ENCODE measurements at places on chromosomes 7 and 10.
A peak's percentile ranks its signal among the peaks of the same experiment; 100 is the strongest.

- no peak overlapping the region for H3K4me3 ChIP-seq
- no peak for DNase-seq
- H3K27ac ChIP-seq = no peak overlapping the region
- no peaks in the 10 kb centered on the region for H3K36me3 ChIP-seq
- no peaks in the 10 kb centered on the region for H3K27me3 ChIP-seq
Measured at GRCh38 chr7:50655490-50655889, 90.3 kb upstream of the DDC start.

DNA sequence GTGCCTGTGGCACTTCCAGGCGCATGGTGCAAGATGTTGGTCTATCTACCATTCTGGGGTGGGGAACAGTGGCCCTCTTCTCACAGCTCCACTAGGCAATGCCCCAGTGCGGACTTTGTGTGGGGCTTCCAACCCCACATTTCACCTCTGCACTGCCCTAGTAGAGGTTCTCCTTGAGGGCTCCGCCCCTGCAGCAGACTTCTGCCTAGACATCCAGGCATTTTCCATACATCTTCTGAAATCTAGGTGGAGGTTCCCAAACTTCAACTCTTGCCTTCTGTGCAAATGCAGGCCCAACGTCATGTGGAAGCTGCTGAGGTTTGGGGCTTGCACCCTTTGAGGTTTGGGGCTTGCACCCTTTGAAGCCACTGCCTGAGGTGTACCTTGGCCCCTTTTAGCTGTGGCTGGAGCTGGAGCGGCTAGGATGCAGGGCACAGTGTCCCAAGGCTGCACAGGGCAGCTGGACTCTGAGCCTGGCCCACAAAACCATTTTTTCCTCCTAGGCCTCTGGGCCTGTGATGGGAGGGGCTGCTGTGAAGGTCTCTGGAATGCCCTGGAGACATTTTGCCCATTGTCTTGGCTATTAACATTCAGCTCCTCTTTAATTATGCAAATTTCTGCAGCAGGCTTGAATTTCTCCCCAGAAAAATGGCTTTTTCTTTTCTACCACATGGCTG, 130.6 kb upstream of the EFCAB10 start:
- no peak overlapping the region for H3K27ac ChIP-seq
- peaks cover 7% of the 10 kb centered on the region for H3K4me1 ChIP-seq
- H3K27me3 ChIP-seq = no peaks in the 10 kb centered on the region
- no peaks in the 10 kb centered on the region for H3K36me3 ChIP-seq
- DNase-seq = no peak

DNA sequence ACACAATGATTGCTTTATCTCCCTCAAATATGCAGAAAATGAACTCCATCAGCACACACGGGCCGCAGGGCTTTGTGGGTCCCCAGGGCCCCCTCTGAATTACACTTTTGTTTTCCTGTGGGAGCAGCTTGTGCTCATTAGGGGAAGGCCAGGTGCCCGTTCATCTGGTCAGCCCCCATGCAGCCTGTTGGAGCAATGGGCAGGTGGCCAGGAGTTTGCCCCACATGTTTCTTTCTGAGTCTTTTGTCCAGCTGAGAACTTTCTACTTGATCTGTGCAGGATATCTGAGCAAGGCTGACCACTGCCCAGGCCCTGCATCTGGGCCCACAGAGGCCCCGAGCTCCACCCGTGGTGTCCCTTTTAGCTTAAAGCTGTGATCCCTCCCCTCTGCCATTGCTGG, 105.3 kb upstream of the FAM20C start:
- H3K27me3 ChIP-seq = no peaks in the 10 kb centered on the region
- H3K4me1 ChIP-seq = peaks cover 5% of the 10 kb centered on the region
- no peak overlapping the region for H3K27ac ChIP-seq
- no peak overlapping the region for H3K4me3 ChIP-seq
- DNase-seq = peak; percentile 3
- no peaks in the 10 kb centered on the region for H3K36me3 ChIP-seq

DNA sequence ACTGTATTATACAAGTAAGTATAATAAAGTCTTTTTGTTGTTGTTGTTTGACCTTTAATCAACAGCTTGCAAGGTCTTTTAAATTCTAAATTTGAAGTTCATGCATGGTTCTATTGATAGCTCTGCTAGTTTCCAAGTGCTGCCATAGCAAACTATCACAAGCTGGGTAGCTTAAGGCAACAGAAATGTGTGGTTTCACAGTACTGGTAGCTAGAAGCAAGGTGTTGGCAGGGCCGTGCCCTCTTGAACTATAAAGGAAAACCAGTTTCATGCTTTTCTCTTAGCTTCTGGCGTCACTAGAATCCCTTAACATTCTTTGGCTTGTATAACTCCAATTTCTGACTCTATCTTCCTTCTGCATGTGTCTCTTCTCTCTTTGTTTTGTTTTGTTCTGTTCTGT, 1021.9 kb upstream of the AUTS2 start:
- no peak overlapping the region for H3K4me3 ChIP-seq
- H3K27ac ChIP-seq = no peak overlapping the region
- H3K4me1 ChIP-seq = no peaks in the 10 kb centered on the region
- no peaks in the 10 kb centered on the region for H3K36me3 ChIP-seq

DNA sequence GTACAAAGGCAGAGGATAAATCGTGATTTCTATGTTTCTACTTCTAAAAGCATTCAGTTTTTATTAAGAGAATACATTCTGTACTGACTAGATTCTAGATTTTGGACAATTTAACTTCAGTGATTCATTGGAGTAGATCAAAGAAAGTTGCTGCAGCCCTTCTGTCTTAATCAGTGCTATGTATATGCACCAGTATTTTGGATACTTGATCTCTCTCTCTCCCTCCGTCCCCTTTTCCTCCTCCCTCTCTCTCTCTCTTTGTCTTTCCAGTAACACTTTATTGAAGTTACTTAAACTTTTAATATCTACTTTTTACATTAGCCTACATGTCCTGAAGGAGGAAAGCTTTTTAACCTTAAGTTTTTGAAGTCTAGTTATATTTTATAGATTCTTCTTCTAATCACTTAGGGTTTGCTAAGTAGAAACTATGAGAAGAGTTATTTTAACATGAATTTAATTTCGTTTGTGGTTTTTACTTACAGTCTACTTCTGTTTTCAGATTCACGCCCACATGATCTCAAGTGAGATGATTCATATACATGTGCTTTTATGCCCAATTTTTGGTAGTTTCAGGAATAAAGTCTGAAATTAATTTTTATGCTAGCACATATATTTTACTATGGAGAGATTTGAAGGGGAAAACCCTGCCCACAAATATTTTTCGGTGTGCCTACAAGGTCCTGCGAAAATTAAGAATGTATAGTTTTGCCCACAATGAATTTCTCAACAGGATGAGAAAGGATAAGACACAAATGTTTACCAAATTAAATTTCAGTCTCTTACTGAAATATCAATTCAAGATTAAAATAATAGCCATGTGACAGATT, 9.1 kb downstream of the MDFIC start:
- H3K27me3 ChIP-seq = no peaks in the 10 kb centered on the region
- no peak overlapping the region for H3K4me3 ChIP-seq
- H3K4me1 ChIP-seq = no peaks in the 10 kb centered on the region
- no peaks in the 10 kb centered on the region for H3K36me3 ChIP-seq

DNA sequence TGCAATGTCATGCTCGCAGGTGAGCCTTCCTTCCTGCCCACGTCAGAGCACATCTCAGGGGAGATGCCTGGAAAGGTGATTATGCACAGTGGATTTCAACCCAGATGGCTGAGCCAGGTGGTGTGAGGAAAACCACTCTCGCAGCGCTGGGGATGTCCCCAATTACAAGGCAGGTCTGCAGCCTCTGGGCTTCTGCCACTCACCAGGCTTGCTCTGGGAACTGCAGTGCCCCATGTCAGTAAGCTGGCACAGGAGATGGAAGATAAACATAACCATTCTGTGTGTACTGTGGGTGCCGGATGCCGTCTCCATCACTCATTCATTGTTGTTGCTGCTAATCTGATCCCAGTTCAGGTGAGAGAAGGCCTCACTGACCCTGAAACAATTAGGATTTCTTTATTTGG, 222.9 kb upstream of the PITRM1 start:
- H3K27ac ChIP-seq = no peak overlapping the region
- no peaks in the 10 kb centered on the region for H3K27me3 ChIP-seq
- DNase-seq = no peak
- no peak overlapping the region for H3K4me3 ChIP-seq
- no peaks in the 10 kb centered on the region for H3K36me3 ChIP-seq
- peaks cover 6% of the 10 kb centered on the region for H3K4me1 ChIP-seq

- H3K27me3 ChIP-seq = no peaks in the 10 kb centered on the region
- no peaks in the 10 kb centered on the region for H3K36me3 ChIP-seq
- no peak overlapping the region for H3K27ac ChIP-seq
- H3K4me3 ChIP-seq = no peak overlapping the region
- no peaks in the 10 kb centered on the region for H3K4me1 ChIP-seq
Measured at GRCh38 chr7:45269192-45269591, 111.6 kb downstream of the RAMP3 start.

DNA sequence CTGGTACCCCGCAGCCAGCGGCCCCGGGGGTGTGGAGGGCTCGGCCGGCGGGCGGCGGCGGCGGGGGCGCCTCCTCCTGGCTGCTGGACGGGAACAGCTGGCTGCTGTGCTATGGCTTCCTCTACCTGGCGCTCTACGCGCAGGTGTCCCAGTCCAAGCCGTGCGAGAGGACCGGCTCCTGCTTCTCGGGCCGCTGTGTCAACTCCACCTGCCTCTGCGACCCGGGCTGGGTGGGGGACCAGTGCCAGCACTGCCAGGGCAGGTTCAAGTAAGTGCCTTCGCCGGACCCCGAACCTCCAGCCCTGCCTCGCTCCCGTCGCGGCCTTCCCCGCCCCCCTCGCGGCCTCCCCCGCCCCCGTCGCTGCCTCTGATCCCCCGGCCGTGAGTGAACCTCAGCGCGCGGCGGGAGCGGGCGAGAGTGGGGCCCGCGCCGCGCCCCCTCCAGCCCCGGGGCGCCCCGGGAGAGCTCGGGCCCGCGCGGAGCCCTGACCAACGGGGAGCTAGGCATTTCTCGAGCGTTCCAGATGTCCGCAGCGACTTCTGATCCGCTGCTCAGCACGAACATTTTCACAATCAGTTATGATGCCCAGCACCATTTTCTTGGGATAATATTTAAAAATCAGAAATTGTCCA, 727 bp downstream of the ATRNL1 start:
- peak overlapping the region; percentile 30 for H3K4me3 ChIP-seq
- H3K27me3 ChIP-seq = no peaks in the 10 kb centered on the region
- H3K27ac ChIP-seq = no peak overlapping the region
- H3K4me1 ChIP-seq = no peaks in the 10 kb centered on the region
- peak; percentile 60 for DNase-seq

DNA sequence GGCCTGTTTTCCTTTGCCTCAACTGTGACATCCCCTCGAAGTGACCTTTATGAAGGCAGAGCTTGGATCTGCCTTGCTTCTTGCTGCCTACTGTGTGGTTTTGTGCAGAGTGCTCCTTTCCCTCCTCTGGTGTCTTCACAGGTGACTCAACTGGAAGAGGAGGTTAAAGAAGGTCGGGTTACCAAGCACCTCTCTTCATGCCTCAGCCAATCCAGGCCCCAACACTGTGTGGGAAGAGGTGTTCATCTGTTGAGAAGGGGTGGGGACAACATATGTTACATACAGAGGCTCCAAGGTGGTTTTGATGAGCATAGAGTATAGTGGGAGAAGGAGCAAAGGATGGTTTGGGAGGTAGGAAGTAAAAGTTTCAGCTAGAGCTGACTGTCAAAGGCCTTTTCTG, 155.7 kb downstream of the AUTS2 start:
- no peaks in the 10 kb centered on the region for H3K36me3 ChIP-seq
- H3K4me1 ChIP-seq = no peaks in the 10 kb centered on the region
- no peak overlapping the region for H3K4me3 ChIP-seq
- DNase-seq = no peak
- H3K27me3 ChIP-seq = no peaks in the 10 kb centered on the region

DNA sequence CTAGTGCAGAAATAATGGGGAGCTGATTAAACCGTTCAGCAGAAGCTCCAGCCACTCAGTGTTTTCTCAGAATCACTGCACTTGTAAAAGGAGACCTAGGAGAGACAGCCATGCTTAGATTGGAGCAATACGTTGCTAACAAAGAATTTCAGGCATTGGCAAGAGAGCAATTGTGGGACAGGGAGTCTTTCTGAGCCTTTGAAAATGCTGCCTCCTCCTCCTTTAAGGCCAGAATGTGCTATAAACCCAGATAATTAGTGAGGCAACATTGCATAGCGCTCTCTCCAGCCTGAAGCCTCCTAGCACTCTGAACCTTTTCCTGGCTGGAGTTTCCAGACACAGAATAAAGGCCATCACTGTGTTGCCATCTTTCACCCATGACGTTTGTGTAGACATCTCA, 18.5 kb upstream of the PTPRN2 start:
- H3K4me1 ChIP-seq = no peaks in the 10 kb centered on the region
- DNase-seq = no peak
- H3K27ac ChIP-seq = no peak overlapping the region
- H3K4me3 ChIP-seq = no peak overlapping the region
- H3K36me3 ChIP-seq = no peaks in the 10 kb centered on the region
- H3K27me3 ChIP-seq = no peaks in the 10 kb centered on the region

DNA sequence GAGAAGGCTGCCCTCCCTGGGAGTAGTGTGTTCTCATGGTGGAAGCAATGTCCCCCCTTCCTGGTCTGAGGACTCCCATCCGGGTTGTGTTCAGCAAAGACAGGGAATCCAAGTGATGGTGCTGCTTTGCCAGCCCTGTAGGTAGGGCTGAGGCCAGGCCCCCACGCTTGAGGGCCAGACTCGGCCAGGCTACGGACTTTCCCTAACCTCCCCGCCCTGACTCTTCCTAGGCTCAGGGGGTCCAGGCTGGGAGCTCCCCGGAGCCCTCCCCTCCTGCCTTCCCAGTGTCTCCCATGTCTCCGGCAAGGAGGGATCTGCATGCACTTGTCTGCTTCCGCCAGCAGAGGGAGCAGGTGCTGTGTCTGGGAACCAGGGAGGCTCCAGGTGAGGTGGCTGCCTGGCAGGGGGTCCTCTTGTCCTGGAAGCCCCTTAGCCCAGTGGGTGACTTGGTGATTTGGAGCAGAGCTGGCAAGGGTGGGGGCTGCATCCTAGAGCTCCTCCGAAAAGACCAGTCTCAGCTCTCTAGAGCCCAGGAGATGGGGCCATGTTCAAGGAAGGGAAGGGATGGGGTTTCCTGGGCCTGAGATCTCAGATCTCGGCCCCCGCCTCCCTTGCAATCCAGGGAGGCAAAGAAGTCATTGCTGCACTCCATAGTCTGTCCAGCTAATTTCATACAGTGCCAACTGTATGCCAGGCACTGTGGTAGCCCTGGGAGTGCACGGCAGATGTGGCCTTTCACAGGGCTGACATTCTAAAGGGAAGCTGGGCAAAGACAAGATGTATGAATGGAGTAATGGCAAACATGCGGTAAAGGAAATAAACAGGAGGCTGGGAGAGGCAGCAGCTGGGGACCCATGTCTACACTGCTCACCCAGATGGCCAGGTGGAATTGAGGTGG, 20.3 kb upstream of the SFRP5 start:
- no peak overlapping the region for H3K4me3 ChIP-seq
- DNase-seq = peak; percentile 84
- no peaks in the 10 kb centered on the region for H3K4me1 ChIP-seq
- H3K36me3 ChIP-seq = no peaks in the 10 kb centered on the region
- no peak overlapping the region for H3K27ac ChIP-seq
